ENCODE measurements at places on chromosomes 2 and 18.

GRCh38 chr2:219104107-219105035, 43.6 kb upstream of the IHH start:
- DNase-seq = no peak

- no peak for DNase-seq
These were observed 2.0 kb upstream of the SETBP1 start for GRCh38 chr18:44678725-44679055.

DNA sequence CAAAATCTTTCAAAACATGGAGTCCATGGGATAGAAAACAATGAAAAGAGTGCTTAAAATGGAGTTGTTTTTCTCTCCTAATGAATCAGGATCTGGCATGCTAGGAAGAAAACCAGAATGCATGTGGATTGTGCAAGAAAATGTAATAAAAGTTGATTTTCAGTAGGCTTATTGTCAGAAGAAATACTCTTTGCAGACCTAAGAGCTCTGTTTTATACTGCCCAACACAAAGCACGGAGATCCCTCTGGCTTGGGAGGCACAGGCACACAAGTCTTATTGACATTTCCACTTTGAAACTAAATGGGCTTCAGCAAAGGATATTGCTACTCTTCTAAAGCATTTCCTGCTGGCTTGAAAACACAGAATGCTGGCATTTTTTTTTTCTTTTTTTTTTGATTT, 15.5 kb upstream of the DAPL1 start:
- DNase-seq = no peak

GRCh38 chr2:73099486-73099885, 13.3 kb downstream of the RAB11FIP5 start:
- DNase-seq = no peak

DNA sequence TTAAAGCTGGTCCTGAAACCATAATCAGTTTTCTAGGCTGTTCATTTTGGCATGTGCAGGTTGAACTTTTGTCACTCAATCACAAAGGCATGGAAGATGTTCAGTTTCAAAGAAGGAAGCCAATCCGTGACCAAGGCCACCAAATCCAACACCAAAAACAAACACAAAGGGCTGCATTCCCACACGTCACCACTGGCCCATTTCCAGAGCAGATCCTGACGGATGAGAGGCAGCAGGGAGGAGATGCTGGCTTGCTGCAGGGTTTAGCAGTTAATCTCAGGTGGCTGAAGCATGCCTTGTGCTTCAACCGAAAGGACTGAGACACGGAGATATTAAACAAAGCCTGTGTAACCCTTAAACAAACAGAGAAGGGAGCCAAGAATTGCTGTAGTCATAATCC, 191.9 kb upstream of the CTAGE1 start:
- DNase-seq = no peak

- no peak for DNase-seq
These were observed 27.4 kb downstream of the ASB18 start for GRCh38 chr2:236236559-236237452.

All from hippocampal formation (tissue), 2 donors.